Prostate gland (tissue), 2 donors: ENCODE measurements at places on chromosomes 16 and 17.

GRCh38 chr16:16137110-16137509 is 86.2 kb downstream of the ABCC6 start:
- no peak for DNase-seq

DNA sequence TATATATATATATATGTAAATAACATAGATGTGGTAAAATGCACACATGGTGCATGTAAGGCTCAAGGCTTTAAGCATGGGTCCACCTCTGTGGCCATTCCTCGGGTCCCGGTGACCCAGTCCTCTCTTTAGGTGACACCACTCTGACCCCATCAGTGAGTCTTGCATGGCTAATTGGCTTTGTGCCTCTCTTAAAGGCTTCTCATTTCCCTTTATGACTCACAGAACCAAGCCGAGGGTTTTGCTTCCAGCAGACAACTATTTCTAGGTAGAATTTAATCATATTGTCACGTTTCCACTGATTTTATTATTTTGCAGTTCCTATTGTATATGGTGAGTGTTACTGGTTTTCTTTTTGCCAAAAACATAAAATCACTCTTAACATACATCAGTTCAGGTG is 59.7 kb downstream of the PLCG2 start:
- DNase-seq: no peak

- DNase-seq: no peak
Observed at GRCh38 chr17:59234631-59235030, 14.3 kb downstream of the GDPD1 start.

GRCh38 chr17:37747222-37747621 is 2.4 kb upstream of the HNF1B start:
- DNase-seq: no peak

DNA sequence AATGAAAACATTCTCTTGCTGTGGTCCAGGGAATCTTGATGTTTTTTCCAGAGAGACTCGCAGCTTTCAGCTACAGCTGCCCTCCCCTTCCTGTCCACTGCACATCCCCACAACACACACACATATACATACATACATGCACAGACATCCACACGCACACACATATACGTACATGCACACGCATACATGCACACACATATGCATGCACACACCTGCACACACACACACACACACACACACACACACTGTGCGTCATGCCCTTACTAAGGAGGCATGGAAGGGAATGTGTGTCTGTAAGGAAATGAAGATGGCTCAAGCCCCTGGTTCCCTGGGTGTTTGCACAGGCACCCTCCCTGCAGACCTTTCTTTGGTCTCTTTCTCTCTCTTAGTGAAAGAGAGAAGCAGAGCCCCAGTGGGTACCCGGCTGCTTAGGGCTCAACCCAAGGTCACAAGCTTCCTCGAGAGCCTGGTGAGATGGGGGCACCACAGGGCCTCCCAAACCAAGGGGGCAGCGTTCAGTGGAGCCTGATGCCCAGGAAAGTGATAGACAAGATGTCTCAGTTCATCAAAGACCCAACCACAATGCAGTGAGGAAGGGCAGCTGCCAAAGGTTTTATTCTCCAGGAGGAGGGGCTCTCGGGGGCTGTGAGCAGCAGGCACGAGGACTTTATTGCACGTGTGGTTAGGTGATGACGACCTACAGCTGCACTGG is 33.3 kb downstream of the TNFRSF13B start:
- DNase-seq: no peak

DNA sequence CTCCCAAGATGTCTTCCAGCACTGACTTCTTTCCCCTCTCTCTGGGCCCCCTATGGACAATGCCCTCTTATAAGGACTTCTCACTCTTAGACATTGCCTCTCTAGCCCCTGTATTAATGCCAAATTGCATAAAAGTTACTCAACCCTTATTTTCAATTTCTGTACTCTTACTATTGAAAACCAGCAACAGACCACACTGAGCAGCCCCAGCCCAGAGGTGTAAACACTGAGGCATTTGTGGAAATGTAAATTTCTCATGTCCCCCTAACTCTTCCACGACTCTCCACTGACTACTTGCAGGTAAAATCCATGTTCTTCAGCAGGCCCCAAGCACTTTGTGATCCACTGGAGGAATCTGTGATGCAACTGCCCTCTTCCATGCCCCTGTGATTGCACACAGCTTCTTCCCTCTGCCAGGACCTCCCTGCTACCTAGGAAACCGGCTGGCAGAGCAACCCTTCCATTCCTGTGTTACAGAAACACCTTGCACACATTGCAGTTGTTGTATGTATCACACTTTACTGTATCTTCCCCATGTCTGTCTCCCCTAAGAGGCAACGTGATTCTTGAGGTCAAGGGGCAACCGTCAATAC is 4.4 kb downstream of the N4BP1 start:
- no peak for DNase-seq

GRCh38 chr17:74759243-74759801 is 10.9 kb downstream of the NHERF1 start:
- DNase-seq: no peak

- DNase-seq: no peak
Observed at GRCh38 chr17:64538508-64539130, 31.8 kb downstream of the CEP95 start.

DNA sequence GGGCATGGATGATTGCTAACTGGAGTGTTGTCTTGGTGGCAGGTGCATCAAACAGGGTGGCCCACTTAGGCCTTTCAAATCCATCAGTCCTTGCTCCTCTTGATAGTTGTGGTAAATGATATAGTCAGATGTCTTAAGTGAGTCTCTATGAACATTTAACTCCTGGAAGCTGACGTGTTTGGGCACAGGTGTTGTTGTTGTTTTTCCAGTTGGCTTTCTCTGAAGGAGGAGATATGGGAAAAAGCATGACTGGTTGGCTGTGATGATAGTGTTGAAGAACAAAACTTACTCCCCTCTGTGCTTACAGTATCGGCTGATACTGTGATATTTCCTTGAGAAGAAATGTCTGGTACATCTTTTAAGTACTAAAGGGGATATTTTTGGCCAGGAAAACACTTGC is 18.0 kb downstream of the TNRC6A start:
- no peak for DNase-seq

- peak; percentile 92 for DNase-seq
Observed at GRCh38 chr17:7046127-7046724, 2.3 kb upstream of the SLC16A11 start.

GRCh38 chr16:66295213-66295612 is 71.3 kb upstream of the CDH5 start:
- DNase-seq: no peak

DNA sequence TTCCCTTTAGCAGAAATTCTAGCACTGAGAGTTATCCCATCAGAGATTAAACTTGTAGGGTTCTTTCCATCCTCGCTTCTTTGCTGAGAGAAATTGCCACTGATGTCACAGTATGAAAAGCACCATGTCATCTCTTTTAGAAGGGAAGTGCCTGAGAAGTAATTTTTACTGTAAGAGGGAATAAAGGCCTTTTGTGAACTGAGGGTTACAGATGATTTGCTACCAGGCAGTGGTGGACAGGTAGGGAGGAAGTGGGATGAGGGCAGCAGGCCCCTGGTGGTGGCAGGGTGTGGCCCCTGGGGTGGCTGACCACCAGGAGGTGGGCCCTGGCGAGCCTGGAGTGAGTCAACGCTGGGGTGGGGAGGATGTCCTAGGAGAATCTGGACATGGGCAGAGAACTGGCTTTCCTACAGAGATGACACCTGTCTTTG is 6.4 kb upstream of the MILR1 start:
- DNase-seq: no peak

- DNase-seq: no peak
Observed at GRCh38 chr17:33090806-33091205, 99.2 kb downstream of the SPACA3 start.

- DNase-seq: no peak
Observed at GRCh38 chr17:32588982-32589381, 102.2 kb downstream of the CDK5R1 start.

DNA sequence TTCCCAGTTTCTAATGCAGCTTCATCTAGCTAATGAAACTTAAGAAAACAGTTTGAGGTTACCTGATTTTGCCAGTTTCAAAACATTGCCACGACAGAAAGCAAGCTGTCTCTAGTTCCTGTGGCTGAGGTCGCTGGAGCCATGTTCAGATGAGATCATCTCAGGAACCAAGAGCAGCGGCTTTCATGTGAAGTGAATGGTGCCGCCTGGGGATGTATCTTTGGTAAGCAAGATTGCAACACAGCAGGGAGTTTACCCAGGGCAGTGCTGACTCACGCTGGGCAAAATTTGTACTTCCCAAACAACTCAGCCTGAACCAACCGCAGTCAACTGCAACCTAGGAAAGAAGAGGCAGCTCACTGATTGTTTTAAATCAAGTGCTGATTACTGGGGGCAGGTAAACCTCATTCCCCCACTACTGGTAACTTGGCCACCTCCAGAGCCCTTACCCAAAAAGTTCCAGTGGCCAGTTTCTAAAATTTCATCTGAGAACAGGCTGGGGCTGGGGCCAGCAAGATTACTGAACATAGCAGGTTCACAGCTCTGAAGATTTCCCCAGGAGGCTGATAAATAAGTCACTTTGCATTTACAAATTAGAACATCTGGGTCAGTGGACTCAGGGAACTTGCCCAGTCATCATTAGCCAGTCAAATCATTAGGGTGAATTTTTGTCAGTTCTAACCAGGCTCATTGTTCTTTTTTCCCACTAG is at the start of gene RFFL:
Gene RFFL, minus strand, starts transcription at position 194 of the 710 bp plus-strand sequence. CDS start 37,154 bp downstream, outside the sequence.
- DNase-seq: peak; percentile 96

DNA sequence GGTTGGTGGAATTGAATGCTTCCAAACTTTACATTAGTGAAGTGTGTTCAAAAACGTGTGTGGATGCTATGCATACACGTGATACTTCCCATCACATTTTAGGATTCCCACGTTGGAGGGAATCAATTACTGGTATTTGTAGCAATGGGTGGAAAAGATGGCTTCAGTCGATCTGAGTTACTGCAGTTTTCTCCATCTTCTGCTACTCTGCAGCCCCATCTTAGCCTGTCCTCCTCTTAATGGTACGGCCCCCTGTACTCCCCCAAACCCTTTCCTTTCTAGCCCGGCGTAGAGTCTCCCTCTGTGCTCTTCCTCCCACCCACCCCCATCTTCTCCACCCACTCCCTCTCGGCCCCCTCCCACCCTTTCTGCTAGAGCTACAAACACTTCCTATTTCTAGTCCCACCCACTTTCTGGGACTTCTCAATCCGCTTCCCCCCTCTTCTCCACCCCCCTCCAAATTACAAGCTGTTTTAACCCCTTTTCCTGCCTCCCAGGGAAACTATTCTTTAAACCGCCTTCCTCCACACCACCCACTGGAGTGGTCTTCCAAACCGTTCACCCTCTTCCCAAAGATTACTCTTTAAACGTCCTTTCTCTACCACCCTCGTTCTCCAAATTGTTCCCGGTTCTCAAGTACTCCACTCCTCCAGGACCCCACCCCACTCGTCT is 1.1 kb downstream of the CHTF8 start:
- no peak for DNase-seq

DNA sequence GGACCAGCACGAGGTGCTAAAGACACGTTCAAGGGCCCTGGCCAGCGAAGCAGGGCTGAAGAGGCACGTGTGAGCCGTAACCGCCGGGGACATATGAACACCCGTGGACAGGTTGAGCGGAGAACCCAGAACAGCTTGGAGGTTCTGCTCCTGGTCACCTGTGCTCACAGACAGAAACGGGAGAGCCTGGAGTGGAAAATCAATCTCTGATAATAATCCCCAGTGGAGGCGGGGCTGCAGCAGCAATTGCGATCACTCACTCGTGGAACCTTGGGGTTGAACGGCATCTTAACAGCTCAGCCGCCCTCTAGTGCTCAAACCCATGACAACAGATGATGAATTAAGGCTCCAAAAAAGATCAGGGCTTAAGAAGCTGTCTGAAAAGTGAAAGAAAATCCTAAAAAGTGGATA is 25.6 kb downstream of the WIPI1 start:
- no peak for DNase-seq

- no peak for DNase-seq
Observed at GRCh38 chr16:25223964-25224363, 7.2 kb downstream of the AQP8 start.

- peak; percentile 79 for DNase-seq
Observed at GRCh38 chr17:72518753-72519597, 398.2 kb downstream of the SOX9 start.

DNA sequence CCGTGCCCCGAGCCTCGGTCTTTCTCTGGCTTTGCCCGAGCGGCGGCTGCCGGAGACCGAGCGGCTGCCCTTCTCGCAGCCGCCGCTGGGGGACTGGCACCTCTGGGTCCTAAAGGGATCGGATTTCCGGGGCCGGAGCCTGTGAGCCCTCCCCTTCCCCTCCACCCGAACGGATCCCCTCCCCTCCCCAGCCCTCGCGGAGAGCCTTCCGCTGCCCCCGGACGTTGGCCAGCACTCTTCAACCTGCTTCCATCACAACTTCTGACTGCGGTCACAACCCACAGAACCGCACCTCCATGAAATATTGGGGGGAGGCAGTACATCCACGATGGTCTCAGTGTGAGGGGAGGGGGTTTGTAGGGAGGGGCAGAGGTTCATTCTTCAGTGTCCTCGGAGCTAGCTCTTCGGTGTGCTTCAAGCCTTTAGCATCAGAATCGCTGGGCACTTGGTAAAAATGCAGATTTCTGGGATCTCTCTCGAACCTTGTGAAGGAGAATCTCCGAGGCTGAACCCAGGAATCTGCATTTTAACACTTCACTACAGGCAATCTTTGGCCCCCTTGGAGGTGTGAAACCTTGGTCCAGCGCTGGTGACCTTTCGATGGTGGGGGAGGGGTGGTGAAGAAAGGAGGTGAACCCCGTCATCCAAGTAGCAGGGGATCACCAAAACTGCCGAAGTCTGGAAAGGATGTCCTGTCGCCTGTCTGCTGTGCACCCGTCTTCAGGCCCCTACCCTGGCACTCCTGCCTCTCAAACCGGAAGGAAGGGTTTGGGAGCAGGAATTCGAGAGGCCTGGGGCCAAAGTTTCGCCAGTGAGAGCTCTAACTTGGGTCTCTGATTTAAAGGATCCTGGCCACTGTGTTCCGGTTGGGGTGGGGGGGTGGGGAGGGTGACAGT is 812 bp upstream of the PPP1R9B start:
- peak; percentile 86 for DNase-seq

DNA sequence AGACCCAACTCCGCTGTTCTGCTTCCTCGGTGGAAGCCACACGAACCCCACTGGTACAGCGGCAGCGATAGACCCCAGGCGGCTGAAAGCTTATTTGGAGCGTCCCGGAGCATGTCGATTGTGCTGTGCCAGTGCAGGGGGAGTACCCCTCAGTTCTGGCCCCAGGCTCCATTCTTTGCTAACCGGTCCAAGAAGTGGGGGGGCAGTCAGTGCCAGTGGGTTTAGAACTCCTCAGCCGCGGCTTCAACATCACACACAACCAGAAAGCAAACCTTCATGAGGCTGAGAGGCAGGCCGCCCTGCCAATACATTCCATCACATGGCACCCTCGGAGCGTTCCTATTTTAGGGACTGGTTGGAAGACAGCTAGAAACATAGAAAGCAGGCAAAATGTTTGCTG is 1.7 kb upstream of the MNT start:
- no peak for DNase-seq
